Small intestine (tissue), 16 donors: ENCODE measurements at places on chromosomes 2 and 18. TPM values are rescaled to one million over a fixed set of nuclear protein-coding genes. Genes with fewer than 3 reads are reported as not detected.
A peak's percentile ranks its signal among the peaks of the same experiment; 100 is the strongest.

The CYRIA gene
- 2.5 TPM for polyA plus RNA-seq

GRCh38 chr2:145038041-145038525 is 518.2 kb upstream of the ZEB2 start:
- no peaks in the 10 kb centered on the region for H3K36me3 ChIP-seq
- no peak for DNase-seq
- no peak overlapping the region for H3K4me3 ChIP-seq
- no peaks in the 10 kb centered on the region for H3K27me3 ChIP-seq

- no peak overlapping the region for H3K27ac ChIP-seq
- H3K4me3 ChIP-seq, result no peak overlapping the region
- no peaks in the 10 kb centered on the region for H3K4me1 ChIP-seq
- peak; percentile 36 for DNase-seq
Measured at GRCh38 chr18:67525328-67526099, 9.0 kb upstream of the DSEL start.

- H3K4me1 ChIP-seq, result no peaks in the 10 kb centered on the region
- H3K27me3 ChIP-seq, result no peaks in the 10 kb centered on the region
- peak overlapping the region; percentile 24 for H3K27ac ChIP-seq
- no peaks in the 10 kb centered on the region for H3K36me3 ChIP-seq
- no peak for DNase-seq
- no peak overlapping the region for H3K4me3 ChIP-seq
Measured at GRCh38 chr2:161138429-161138828, 21.8 kb upstream of the TANK start.
